Activated CD4-positive, alpha-beta T cell treated with anti-CD3 and anti-CD28 coated beads, Interleukin-2, amount 10 ng/mL, durations not matched to agents 24 days and 14 days (primary cell): ENCODE measurements at places on chromosomes 4 and X. TPM values are rescaled to one million over a fixed set of nuclear protein-coding genes. Genes with fewer than 3 reads are reported as not detected.

XK gene
- total RNA-seq: 0.14 and 0.17 TPM in 2 replicates

MTNR1A gene
- total RNA-seq: not detected in 2 replicates

UGT2B11 gene
- not detected in 2 replicates for total RNA-seq

NHS gene
- total RNA-seq: 6.8 and 7.3 TPM in 2 replicates

LRBA gene
- total RNA-seq: 52.6 and 54.0 TPM in 2 replicates
